ENCODE measurements at places on chromosomes 5 and 9.

- no peak for DNase-seq
Observed at GRCh38 chr5:15620501-15620900, 120.5 kb downstream of the FBXL7 start.

DNA sequence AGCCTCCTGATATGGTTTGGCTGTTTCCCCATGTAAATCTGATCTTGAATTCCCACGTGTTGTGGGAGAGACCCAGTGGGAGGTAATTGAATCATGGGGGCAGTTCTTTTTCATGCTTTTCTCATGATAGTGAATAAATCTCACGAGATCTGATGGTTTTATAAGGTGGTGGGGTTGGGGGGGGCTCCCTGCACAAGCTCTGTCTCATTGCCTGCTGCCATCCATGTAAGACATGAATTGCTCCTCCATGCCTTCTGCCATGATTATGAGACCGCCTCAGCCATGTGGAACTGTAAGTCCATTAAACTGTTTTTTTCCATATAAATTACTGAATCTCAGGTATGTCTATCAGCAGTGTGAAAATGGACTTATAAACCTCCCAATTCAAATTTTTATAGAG, 12.8 kb downstream of the XRCC4 start:
- no peak for DNase-seq

DNA sequence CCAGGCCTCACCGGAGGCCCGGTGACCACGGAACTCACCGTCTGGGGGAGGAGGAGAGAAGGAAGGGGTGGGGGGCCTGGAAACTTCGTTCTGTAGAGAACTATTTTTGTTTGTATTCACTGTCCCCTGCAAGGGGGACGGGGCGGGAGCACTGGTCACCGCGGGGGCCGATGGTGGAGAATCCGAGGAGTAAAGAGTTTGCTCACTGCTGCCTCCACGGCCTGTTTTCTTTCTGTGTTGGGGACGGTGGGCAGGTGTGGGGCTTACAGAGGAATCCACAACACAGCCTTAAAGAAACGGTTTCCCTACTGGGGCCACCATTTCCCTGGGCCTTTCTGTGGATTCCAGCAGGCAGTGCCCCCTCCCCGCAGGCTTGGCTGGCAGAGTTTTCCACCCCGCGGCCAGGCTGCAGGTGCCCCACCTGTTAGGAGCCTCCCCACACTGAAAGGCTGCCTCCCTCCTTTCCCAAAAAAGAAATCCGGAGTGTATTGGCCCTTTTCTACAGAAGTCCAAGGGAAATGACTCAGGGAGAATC, 80.8 kb downstream of the NTNG2 start:
- DNase-seq = no peak

- no peak for DNase-seq
Observed at GRCh38 chr5:169705322-169705721, 68.2 kb downstream of the DOCK2 start.

DNA sequence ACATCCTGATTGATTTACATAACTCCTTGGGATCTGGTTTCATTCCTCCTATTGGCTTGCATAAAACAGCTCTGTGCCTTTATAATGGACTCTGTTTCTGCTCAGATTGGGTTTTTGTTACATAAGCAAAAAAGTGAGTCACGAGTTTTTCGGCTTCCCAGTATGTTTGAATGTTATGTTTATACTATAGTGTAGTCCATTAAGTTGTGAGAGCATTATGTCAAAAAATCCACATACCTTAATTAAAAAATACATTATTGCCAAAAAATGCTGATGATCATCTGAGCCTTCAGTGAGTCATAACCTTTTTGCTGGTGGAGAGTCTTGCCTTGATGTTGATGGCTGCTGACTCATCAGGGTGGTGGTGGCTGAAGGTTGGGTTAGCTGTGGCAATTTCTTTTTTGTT, 144.6 kb downstream of the CCDC171 start:
- no peak for DNase-seq

DNA sequence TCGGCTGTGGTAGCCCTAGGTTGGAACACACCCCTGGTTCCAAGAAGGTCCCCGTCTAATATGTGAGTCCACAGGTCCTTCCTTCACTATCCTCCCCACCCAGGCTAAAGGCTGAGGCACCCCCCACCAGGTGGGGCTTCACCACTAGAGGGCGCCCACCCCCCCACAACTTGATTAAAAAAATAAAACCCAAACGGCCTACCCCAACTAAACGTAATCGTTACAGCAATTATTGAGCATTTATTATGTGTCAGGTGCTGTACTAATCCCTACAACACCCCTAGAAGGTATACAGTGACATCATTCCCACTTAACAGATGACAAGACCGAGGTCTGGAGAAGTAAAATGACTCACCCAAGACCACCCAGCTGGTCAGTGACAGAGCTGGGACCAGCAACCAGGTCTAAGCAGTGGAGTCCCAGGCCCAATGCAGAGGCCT, 65.0 kb downstream of the FGF18 start:
- DNase-seq = no peak

DNA sequence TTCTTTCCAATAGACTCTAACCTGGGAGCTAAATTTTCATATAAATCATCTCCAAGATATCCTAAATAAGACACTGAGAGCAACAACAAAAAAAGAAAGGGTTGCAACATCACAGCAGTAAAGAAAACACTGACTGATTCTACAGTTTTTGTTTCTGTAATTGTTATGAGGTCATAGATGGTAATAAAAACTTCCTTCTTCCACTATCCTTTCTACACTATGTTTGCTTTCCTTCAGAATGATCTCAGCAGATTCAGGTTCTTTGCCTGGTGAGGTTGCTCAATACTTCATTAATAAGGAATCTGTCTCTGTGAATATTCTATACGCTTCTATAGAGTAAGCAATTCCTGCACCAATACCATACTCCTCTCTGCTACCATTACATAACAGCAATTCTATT, 835.6 kb upstream of the GRAMD2B start:
- no peak for DNase-seq

DNA sequence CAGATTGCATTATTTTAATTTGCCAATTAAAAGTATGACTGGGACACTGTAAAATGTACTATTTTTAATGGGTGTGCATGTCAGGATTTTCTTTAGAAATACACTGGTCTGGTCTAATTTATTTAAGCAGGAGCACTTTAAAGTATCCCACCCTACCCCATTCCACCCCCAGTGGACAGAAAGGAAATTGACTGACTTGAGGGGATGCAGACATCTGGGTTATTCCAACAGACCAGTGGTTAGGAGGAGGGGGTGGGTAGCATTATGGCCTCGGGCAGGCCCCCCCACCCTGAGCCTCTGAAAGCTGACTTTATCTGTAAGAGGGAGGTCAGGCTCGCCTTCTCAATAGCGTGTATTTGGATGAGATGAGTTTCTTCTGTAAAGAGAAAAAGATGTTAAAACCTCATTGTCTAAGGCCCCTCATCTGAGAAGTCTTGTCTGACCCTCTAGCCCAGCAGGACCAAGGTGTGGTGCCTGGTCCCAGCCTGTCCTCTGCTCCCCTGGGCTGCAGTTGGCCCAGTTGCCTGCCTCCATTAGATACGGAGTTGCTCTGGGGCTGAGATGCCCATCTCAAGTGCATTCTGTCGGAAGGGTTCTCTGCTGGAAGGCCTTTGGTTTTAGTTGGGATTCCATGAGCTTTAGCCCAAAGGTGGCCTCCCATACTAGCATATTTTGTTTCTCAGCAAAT, 4.4 kb downstream of the HNRNPAB start:
- no peak for DNase-seq

GRCh38 chr5:35158622-35159369, 71.5 kb downstream of the PRLR start:
- DNase-seq = no peak

- no peak for DNase-seq
Observed at GRCh38 chr9:113503613-113504211, 40.2 kb downstream of the RGS3 start.

DNA sequence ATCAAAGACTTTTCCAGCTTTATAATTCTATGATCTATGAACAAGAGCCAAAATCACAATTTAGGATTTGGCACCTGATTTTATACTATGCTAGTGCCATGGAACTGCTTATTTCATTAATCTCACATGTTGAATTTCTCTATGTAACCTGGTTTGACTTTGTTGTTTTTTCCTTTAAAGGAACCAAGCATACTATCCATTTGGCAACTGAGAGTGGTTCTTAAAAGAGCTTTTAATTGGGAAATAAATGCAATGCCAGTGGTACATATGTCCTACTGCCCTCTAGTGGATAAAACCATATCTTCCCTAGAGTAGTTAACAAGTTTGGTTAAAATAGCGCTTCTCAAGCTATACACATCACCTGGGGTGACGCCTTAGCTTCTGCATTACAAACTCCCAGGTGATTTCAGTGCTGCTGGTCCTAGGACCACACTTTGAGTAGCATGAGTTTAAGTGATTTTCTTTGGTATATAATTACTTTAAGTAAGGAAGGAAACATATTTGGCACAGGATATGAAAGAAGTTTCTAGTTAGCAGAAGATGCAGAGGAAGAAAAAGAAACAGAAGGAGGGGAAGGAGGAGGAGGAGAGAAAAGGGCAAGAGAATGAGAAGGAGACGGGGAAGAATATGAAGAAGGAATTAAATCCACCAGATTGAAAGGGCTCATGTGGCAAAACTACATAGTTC, 56.8 kb downstream of the FGF10 start:
- peak; percentile 21 for DNase-seq

- DNase-seq = no peak
Observed at GRCh38 chr9:133967024-133967741, 24.9 kb downstream of the VAV2 start.

- no peak for DNase-seq
Observed at GRCh38 chr5:71652803-71653543, 65.8 kb downstream of the MCCC2 start.

- no peak for DNase-seq
Observed at GRCh38 chr9:84241817-84242373, 98.7 kb downstream of the SLC28A3 start.

GRCh38 chr9:113941056-113941455, 64.9 kb downstream of the ZNF618 start:
- no peak for DNase-seq

DNA sequence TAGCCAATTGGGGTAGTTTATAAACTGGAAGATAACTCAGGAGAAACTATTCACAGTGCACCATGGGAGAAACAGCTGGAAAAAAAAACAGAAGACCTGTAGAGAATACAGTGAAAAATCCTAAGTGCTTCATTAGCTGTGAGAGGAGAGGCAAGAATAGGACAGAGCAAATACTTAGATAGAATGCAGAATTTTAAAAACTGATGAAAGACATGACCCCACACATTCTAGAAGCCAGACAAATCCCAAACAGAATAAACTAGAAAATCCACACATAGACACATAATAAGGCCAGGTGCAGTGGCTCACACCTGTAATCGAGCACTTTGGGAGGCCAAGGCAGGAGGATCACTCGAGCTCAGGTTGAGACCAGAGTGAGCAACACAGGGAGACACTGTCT, 7.5 kb upstream of the FAM151B start:
- no peak for DNase-seq

GRCh38 chr9:87122947-87123685, 175.8 kb upstream of the GAS1 start:
- DNase-seq = no peak

DNA sequence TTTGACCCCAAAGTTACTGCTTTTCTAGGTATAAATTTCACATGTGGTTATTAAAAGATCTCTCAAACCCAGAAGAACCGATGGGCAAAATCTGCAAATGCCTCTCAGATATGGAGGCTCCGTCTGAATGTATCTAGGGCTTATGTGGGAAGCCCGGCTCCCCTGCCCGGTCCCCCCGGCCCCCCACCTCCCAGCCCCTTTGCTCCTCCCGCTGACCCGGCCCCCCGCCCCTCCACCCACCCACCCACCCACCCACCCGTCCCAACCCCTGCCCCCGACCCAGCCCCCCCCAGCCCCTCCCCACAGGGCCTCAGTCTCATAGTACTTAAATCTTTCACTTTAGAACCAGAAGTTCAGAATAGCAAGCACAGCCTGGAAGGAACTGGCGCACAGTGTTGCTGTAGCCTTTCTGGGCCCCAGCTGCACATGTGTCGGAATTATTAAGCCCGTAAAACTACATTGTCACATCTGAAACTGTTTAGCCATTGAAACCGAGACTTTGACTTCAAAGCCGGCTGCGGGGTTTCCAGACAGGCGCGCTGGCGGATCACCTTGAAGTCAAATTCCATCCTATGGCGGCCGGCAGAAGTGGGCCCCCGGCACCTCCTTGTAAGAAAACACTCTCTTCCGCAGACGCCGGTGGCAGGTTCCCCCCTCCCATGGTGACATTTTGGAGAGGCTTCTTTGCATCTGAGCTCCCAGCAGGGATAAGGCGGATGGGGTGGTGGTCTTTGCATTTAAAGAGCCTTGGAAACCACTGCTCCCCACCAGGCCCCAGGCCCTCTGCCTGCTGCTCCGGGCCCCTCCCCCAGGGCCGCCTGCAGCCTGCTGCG, 12.8 kb downstream of the NKD2 start:
- DNase-seq = no peak

GRCh38 chr9:96751815-96752214, 26.1 kb downstream of the ZNF510 start:
- no peak for DNase-seq

DNA sequence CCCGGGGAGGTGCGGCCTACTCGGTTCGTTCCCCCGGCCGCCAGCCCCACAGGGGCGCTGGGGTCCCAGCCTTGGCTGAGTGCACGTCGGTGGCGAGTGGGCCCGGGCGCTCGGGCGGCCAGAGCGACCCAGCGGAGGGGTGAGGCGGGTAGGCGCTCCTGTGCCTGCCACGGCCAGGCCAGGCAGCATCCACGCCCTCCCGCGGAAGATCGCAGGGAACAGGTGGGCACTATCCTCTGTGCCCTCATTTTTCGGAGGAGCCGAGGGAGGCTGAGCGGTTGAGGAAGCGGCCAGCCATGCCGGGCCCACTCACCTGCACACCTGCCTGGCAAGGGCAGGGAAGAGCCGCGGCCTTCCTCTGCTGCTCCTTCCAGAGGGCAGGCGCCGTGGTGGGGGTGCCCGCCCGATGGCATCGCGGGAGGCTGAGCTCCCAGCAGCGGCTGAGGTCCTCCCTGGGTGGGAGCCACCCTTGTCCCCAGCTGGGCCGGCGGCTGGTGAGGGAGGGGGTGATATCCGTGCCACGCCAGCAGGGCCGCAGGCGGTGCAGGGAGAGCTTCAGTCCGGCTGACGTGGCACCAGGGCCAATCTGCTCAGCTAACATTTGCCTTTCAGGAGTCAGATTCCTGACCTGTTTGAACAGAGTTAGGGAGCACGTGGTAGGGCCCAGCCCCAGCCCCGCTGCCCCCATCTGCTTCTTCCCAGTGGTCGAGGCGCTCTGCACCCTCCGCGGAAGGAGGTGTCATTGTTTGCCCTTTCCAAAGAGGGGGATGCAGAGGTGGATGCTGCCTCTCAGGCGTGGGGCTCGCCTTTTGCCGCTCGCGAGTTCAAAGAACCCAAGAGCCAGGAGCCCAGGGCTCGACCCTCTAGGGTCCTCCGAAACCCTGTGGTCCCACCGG, 1.6 kb upstream of the SEC16A start:
- DNase-seq = no peak

DNA sequence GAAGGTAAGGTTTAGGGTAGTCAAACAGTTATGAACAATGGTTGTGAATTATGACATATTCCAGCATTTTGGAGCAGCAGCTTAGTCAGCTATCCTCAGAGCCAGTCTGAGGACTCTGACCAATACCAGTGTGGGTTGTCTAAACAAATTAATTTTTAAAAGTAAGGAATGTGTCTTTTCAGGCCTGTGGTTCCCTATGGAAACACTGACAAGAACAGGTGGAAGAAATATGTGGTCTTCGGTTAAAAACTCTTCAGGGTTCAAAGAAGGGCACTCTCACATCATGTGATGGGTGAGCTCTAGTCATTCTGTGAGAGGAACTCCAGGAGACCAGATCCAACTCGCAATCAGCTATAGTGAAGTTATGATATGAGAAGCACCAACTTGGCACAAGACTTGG, 33.5 kb upstream of the ALDOB start:
- no peak for DNase-seq
